ENCODE measurements at places on chromosomes 12 and 14.

DNA sequence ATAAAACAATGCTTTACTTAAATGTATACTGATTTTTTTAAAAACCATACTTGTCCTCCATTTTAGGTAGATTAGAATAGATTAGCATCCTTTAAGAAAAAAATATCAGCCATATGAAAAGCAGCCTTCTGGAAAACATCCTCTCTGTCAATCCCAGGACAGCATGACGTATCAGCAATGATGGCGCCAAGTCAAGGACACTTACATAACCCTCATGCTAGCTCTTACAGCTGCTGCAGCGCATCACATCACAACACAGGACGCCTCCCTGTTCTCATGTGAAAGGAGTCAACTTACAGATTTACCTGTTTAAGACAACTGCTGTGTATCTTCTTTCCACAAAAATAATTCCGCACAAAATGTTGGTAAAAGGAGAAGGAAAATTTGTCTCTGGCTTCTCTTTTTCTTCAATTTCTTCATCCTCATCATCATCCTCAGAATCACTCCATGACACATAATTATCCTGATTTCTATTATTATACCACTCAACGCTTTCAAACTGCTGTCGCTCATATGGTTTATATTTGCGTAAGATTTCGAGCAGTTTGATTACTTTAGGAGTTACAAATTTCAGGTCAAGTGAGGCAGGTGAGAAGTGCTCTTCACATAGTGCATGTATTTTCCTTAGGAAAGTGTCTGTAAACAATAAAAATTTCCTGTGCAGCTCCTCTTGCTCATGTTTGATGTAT, 33.3 kb downstream of the DICER1 start:
- peak; percentile 39 for DNase-seq

GRCh38 chr12:9132008-9132535, 16.4 kb upstream of the A2M start:
- no peak for DNase-seq

- no peak for DNase-seq
These were observed 1322.3 kb upstream of the SEL1L start for GRCh38 chr14:82855912-82856391.

GRCh38 chr14:96146131-96146771, 58.4 kb upstream of the BDKRB2 start:
- DNase-seq: peak; percentile 34

DNA sequence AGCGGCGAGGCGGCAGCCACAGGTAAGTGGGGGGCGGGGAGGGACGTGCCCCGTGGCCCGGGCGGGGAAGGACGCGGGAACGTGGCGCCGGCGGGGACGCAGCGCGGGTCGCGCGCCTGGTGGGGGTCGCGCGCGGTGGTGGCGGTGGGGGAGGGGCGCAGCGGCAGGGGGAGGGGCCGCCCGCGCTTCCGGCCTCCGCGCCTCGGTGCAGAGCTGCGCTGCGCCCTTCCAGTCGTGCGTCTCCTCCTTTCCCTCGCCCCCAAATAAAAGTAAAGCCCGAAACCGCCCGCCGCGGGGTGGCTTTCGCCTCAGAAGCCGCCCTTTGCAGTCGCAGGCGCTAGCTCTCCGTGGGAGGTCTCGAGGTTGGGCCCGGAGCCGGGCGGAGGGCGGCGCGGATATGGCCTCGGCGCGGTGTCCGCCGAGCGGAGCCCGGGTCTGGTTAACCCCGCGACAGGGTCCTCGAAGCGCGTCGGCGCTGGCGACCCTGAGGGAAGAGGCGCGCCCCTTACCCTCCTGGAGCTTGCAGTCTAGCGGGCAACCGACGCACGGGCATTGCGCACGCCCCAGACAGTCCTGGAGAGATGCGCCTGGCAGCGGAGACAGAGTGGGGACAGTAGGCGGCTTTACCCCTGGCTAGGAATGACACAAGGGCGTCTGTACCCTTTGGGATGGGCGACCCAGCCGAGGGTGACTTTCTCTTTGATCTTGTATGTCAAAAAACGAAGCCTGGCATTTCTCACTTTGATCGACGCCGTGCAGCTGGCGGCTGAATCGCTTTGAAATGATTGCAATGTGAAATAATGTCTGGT, 589 bp downstream of the ATF1 start:
- DNase-seq: peak; percentile 48

- DNase-seq: no peak
These were observed 25.5 kb downstream of the GCH1 start for GRCh38 chr14:54877015-54877702.

DNA sequence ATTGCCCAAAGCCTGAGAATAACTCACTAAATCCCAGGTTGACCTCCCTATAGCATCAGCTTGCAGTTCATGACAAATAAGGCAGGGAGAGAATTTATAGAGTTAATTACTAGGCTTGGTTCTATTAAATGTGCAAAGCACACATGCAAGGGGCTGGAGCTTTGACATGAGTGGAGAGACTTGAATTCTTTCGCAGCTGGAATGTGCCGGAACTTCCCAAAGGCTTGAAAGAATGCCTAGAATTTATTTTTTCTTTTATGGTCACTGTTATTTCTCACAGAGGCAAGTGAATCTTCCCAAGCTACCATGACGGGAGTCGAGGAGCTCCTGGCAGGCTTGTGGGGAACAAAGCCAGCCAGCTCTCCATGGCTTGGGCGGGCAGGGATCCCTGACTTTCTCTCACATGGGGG, 95.5 kb upstream of the USP44 start:
- DNase-seq: no peak

DNA sequence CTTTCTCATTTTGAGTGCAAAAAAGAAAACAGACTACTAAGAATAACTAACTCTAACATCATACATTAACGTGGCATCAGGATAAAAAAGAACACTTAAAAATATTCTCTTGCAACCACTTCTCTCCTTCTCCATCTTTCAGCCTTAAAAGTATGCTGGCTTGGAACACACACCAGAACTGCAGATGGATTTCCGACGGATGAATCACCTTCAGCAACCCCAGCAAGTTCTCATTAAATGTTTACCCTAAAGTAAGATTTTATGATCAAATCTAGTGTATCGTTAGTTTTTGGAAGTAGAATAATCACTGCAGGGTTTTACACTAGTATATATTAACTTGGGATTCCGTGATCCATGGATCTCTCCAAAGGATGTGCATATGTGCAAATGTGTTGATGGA, 1.2 kb downstream of the NEK9 start:
- no peak for DNase-seq

- no peak for DNase-seq
These were observed 96.0 kb downstream of the GPHN start for GRCh38 chr14:66603945-66604344.

- no peak for DNase-seq
These were observed 5.7 kb upstream of the PLEK2 start for GRCh38 chr14:67417633-67418032.

DNA sequence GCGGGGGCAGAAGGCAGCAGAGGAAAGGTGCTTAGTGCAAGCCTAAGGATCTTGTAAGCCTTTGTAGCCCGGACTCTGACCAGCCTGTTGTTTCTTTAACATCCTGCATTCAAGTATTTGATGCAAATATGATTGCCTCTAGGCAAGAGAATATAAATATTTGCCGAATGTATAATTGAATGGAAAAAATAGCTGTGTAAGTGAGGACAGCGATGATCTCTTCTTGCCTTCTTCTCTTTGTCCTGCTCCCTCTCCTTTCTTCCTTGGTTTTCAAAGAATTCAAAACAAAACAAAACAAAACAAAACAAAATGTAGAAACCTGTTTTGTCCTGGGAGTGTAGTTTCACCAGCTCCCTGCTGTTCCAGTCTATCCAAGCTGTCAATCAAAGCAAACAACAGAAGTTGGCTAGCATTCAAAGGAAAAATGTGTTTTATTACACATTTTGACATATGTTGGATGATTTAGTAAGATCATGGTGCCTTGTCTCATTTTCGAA, 74.9 kb upstream of the CPM start:
- no peak for DNase-seq

DNA sequence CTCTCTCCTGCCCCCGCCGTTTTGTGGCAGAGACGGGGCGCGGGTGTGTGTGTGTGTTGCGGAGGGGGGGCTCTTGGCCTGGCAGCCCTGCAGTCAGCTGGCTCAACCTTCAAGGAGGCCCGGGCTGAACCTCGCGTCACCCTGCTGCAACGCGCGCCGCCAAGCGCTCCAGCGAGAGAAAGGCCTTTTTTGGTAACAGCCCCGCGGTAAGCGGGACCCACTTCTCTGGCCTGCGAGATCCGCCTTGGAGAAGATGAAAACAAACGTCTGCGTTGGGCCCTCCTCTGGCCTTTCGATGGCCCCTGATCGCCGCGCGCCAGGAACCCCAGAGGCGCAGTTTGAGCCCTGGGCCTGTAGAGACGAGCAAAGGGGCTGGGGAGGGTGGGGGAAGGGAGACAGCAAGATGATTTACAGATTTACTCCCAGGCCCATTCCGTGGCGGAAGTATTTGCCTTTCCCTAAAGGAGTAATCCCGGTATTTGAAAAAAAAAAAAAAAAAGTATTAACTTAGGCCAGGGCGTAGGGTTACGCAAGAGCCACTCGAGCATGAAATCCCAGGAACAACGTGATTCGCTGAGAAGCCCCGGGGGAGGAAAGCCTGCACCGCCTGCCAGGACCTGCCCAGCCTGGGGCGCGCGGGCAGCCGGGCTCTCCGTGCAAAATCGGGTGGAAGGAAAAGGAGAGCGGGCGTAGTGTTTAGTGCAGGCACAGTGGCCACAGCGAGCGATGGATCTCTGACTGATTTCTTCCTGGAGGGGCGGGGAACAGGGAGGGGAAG, 4.5 kb upstream of the IRF2BPL start:
- DNase-seq: peak; percentile 90

DNA sequence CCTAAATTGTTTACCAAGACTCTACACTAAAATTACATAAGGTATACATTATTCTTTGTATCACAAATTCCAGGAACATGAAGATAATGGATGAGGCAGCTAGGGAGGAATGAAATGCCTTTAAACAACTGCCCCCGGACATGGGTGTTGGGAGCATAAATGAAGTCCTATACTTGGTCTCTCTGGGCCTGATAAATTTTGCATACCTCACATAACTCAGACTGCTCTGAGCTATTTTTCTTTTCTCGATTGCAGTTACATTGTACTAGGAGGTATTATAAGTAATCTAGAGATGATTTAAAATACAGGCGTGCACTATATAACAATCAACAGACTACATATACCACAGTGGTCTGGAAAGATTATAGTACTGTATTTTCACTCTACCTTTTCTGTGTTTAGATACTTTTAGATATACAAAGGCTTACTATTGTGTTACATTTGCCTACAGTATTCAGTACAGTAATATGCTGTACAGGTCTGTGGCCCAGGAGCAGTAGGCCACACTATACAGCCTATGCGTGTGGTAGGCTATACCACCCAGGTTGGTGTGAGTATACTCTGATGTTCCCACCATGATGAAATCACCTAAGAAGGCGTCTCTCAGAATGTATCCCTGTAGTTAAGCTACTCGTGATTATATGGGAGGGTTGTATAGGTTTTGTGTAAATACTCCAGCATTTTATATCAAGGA, 14.3 kb downstream of the FNTB start:
- no peak for DNase-seq

- peak; percentile 19 for DNase-seq
These were observed 16.0 kb upstream of the ENDOU start for GRCh38 chr12:47741340-47741703.

DNA sequence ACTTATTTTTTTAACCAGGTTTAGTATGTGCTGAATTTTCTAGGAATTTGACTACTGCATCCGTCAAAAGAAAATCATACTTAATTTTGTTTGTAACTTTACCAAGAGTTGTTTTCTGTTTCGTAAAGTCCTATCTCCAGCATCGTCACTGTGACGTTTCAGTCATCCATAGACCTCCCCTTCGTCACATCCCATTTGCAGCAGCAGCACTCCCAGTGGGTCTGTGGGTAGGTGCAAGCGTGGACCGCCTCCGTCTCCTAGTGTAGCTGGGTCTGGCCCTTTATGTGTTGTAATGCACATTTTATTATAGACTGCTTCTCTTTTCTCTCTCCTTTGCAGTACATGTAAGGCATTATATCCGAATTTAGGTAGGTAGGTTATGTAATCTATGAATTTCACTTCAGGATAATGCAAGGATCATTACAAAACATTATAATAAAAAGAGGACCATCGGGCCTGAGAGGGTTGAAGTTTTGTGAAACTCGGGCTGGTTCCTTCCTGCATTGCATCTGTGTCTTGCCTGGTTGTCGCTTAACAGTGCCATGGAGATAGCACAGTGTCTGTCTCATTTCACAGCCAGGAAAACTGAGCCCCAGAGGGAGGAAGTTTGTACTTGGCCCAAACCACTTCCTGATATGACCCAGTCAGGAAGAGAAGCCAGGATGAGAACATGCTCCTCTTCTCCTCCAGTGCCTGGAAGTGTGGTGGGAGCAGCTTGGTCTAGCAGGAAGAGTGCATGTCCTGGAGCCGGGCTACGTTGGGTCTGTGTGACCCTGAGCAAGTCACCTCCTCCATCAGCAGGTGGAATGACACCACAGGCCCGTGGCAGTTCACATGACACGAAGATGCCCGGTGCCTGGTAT, 41.3 kb downstream of the EVL start:
- DNase-seq: no peak

- DNase-seq: no peak
These were observed 65.3 kb downstream of the IQSEC3 start for GRCh38 chr12:131732-132495.

DNA sequence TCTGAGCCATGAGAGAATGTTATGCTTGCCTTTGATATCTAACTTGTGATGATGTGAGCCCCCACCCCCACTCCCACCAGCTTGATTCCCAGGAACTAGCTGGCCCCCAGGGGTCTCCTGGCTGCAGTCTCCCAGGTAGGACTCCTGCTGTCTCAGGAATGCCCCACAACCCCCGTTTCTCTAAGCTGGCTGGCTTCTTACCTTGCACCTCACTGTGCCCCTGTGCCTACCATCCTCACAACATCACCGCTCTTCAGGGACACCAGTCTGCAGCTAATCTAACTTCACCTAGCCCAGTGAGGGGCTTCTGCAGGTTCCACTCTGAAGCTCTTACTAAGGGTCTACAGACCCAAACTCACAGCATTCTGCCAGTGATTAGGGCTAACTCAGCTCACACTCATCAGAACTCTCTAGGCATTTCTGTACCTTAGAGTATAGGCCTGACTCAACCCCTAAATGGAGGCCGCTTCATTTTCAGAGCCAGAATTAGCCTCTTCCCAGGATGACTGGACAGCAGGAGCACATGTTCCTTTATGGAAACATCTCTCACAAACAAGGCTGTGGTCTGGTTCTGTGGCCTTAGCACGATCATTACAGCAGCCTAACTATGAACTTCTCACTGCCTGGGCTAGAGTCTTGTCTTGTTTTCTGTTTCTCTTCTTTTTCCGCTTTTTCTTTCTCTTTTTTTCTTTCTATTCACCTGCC, 72.8 kb upstream of the IFNG-AS1 start:
- no peak for DNase-seq

DNA sequence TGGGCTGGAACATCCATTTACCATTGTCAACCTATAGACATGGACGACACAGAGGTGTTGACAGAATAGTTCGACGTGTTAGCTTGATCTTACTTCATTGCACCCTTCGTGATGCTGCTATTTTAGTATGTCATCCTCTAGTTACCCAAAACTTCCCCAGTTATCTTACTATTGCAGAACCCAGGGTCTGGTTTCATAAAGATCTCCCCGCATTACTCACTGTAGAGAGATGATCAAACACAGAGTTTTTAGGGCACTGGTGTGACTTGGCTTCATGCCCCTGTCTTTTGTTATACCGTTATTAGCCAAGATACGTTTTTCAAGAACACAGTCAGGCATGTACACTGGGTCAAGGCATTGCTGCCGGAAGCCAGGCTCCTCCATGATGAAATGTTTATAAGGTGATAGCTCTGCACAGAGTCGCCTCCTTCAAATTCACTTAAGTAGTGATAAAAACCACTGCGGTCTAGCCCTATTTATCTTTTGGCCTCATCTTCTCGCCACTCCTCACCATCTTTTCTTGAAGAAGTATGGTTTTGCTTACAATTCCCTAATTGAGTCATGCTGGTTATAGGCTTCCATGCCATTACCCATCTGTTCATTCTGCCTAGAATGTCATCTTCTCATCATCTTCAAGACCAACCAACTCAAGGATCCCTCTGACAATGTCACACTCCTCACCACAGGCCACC, 1127.9 kb downstream of the VRK1 start:
- no peak for DNase-seq

Measured in G401 (cell line).